NCI-H1417 treated with DMSO at 0.1 percent for 48 hours (cell line): ENCODE measurements at places on chromosomes 2 and 18.

DNA sequence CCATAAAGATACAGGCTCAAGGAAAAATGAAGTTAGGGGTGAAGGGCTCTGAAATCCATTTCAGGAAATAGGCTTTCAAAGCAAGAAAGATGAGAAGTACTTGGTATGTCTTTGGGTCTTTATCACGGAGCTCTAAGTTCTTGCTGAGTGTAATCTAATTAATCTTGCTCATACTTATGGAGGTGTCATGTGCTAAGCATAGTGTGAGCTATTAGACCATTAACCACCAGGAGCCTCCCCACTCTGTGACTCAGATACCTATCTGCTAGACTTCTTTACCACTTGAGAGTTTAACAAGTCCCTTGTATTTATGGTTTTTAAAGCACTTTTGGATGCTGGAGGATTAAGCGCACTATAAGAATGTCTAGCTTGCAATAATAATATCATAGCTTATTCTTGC is 678.7 kb downstream of the EPHA4 start:
- no peak for DNase-seq

- no peak for DNase-seq
Observed at GRCh38 chr2:220215785-220216184, 588.4 kb downstream of the SLC4A3 start.

GRCh38 chr2:41775366-41776025 is 272.3 kb upstream of the PKDCC start:
- no peak for DNase-seq

DNA sequence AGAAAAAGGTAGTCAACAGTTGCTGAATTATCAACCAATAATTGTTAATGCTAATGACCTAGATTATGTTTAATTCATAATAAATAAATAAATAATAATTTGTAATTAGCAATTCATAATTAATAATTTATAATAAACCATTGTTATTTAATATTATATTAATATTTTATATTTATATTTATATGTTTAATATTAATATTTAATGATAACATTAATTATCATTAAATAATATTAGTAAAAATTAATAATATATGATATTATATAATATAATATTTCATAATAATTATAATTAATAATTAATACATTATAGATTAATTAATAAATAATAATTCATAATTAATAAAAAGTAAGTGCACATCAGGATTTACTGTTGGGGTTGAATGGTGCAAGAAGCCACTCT is 389.4 kb upstream of the RGPD4 start:
- DNase-seq, result no peak

DNA sequence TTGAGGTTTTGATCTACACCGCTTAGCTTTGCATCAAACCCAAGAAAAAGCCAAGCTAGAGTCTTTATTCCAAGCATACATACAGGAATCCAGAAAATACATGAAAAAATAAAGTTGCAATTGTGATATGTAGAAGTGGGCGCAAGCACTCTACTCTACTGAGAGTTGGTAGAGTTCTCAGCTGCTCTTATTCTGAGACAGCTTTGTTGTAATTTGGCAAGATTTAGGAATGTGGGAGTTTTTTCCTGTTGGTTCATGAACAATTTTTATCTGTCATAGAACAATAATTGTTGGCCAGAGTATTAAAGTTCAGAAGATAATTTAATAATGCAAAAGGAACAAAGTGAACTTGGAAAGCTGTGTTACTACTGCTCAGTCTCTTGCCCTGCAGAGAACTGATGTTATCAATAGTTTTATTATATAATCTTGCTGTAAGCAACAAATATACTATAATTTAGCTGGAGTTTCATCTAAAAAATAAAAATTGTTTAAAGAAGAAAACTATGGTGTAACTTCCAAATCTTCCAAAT is 302.0 kb upstream of the RND3 start:
- DNase-seq, result no peak

DNA sequence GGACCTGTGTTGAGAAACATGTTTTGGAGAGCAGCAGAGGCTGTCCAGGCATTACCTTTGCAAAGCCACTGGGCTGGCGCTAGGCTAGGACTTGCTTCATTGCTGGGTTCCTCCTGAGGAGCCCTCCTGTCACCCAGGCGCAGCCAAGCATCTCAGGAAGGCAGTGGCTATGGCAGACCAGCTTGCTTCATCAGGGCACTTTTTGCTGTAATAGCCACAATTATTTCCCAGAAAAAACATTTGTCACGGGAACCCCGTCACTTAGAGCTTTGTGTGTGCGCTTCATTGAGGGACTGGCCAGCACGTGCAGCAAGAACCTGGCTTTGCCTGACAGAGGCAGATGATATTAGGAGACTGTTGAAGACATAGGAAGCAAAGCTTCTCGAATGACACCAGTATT is 36.4 kb downstream of the SLC20A1 start:
- DNase-seq, result no peak

- DNase-seq, result no peak
Observed at GRCh38 chr2:230124757-230125431, 56.2 kb upstream of the SLC16A14 start.

DNA sequence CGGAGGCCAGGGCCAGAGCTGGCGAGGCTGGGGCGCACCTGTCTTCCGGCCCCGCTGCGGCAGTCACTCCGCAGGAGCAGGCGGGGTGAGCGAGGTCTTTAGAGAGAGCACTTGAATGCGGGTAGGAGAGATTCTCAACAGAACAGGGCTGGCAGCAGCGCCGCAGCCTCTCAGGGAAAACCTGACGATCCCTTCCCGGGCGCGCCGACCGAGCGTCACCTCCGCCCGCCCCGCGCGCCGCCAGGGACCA is 526 bp downstream of the PRKRA start:
- no peak for DNase-seq

DNA sequence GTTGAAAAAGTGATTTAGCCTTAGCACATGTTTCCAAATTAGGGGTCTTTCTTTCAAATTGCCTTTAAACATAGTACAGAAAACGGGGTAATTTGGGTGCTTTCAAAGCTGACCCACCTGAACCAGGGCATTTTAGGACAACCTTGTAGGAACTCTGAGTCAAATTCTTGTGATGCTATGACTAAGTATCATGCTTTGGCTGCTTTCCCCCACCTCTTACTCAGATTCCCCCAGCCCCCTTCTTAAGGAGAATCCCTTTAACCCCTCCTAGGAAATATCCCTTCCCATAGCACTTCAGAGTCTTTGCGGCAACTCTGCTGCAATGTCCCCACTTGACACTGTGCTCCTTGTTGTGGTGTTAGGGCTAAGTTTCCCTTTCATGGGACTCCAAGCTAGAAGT is 18.6 kb upstream of the KLF7 start:
- DNase-seq, result no peak
